H9 (cell line): ENCODE measurements at places on chromosomes 5 and 9. TPM values are rescaled to one million over a fixed set of nuclear protein-coding genes. Genes with fewer than 3 reads are reported as not detected.

The CCIN gene
- 0.11 TPM in 1 of 2 replicates, not detected in the other for total RNA-seq

The CMBL gene
- 12.2 and 12.6 TPM in 2 replicates for total RNA-seq

The FBXL7 gene
- total RNA-seq: 13.7 and 14.6 TPM in 2 replicates

The CENPH gene
- total RNA-seq: 79.4 and 82.8 TPM in 2 replicates

The HTR4 gene
- total RNA-seq: not detected in 2 replicates

The FOXD4L3 gene
- 0.26 TPM in 1 of 2 replicates, not detected in the other for total RNA-seq

The FOXD4L4 gene
- total RNA-seq: 0.26 TPM in 1 of 2 replicates, not detected in the other

The CBY3 gene
- total RNA-seq: 0.50 and 1.6 TPM in 2 replicates

The SPINK9 gene
- not detected in 2 replicates for total RNA-seq

The PCDHB13 gene
- total RNA-seq: 1.5 and 1.7 TPM in 2 replicates

The MCTP1 gene
- total RNA-seq: 2.5 and 3.0 TPM in 2 replicates

The HMMR gene
- 36.2 and 37.9 TPM in 2 replicates for total RNA-seq

The FAM200C gene
- 3.9 and 4.3 TPM in 2 replicates for total RNA-seq

The PCDHB7 gene
- 0.42 and 0.52 TPM in 2 replicates for total RNA-seq

The PKD2L2 gene
- total RNA-seq: not detected in 2 replicates

The ZDHHC11B gene
- total RNA-seq: 0.86 and 1.4 TPM in 2 replicates

The NRG2 gene
- total RNA-seq: 0.13 TPM in 1 of 2 replicates, not detected in the other

The SGCD gene
- 0.11 TPM in 1 of 2 replicates, not detected in the other for total RNA-seq

The WDR31 gene
- 0.59 and 0.72 TPM in 2 replicates for total RNA-seq

The CTXN3 gene
- total RNA-seq: not detected in 2 replicates
